Activated CD4-positive, CD25-positive, alpha-beta regulatory T cell treated with anti-CD3 and anti-CD28 coated beads, Interleukin-2, amount 50 U/mL, for 24 hours (primary cell): ENCODE measurements at places on chromosomes 7 and 10.

GRCh38 chr10:116118847-116119246 is 154.2 kb downstream of the GFRA1 start:
- ATAC-seq, result no peak

DNA sequence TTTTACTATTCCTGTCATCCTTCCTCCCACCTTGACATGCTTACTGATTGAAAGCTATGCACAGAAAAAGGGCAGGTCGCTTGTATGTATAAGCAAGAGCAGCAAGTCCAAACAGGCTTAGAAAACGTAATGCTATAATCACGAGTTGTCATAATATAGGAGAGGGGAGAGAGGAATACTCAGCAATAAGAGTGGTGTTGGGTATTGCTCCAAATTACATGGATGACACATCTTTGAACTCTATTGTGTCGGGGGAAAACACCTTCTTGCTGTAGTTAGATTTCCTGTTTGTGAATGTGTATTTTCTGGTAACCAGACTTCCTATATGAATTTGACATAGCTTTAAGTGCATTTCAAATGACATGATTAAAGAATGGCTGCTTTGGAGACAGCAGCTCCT is 7.5 kb downstream of the MET start:
- ATAC-seq, result peak; percentile 62

GRCh38 chr10:96626795-96627194 is 40.0 kb upstream of the TM9SF3 start:
- ATAC-seq, result no peak

GRCh38 chr10:76558996-76559891 is 1078.4 kb downstream of the KCNMA1 start:
- ATAC-seq, result no peak

DNA sequence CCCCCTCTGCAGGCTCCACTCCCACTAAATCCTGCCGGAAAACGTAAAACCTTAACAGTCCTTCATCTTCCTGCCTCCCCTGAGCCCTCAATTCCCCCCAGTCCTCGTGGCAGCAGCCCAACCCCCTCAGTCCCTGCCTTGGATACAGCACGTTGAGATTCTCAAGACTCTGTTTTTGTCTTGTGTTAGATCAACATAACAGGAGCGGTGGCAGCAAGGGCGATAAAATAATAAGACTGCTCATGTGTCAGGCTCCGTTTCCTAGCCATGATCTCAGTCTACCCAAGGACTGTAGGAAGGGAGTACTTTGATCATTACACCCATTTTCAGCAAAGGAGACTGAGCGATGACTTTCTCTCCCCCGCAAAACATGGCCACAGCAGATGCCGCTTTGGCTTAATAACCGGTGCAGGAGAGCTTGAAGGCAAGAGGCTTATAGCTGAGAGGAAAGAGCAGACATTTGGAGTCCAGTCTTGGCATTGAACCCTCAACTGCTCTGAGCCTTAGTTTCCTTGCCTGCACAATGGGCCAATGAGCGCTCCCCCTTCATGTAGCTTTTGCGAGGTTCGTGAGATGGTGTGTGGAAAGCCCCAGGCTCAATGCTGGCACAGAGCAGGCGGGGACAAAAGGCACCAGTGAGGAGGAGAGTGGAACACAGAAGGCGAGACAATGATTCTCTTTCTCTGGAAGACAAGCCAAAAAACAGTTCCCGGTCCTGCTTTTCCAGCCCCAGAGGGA is 42.1 kb upstream of the PCBD1 start:
- ATAC-seq, result no peak

DNA sequence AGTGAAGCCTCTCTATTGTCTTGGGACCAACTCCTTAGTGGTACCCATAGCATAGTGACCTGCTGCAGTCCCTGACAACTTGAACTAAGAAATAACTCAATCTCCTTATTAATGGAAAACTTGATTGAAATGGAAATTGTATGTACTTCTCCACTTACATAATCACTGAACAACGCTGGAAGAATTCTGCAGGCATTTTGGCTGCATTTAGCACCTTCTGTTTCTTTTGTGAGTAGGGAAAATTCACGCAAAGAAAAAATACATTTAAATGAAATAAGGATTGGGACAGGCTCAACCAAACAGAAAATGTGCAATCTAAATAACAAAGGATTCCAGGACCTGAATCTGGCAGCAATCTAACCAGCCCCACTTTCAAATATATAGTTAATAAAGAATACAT is 126.9 kb upstream of the GHITM start:
- no peak for ATAC-seq

DNA sequence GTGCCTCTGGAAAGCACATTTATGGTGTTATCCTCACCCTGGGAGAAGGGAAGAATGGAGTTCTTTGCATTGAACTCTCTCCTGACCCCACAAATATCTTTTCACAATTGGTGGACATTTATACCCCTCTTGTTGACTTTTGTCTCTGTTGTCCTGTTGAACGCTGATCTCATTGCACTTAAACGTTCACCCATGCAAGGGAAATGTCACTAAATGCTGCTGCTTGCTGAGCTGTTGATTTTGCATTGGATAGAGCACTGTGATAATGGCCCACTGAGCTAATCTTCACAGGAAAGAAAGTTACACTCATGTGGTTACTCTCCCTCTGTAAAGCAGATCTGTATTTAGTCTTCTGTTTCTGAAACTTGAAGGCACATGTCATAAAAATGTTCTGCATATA is 133.4 kb downstream of the FZD1 start:
- no peak for ATAC-seq

GRCh38 chr10:4902571-4903011 is 60.6 kb upstream of the AKR1C1 start:
- peak; percentile 79 for ATAC-seq

GRCh38 chr7:20647036-20647435 is 31.6 kb downstream of the ABCB5 start:
- no peak for ATAC-seq

- no peak for ATAC-seq
Measured at GRCh38 chr10:71045204-71045809, 156.9 kb upstream of the PCBD1 start.

DNA sequence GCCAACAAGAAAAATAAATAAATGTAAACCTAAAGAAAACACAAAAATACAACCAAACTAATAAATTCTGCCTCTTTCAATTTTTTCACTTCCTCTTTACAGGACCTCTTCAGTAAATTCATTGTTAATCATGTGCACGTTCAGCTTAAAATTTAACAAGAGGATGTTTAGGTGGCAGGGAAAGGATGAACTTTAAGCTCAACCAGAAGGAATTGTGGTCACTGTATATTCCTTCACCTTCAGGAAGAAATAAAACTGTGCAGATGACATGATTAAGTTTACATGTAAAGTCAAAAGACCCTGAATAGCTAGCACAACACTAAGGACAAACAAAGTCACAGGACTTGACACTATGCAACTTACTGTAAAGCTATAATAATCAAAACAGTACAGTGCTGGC is 33.0 kb downstream of the KIF5B start:
- no peak for ATAC-seq

GRCh38 chr10:69865450-69865849 is 63.7 kb downstream of the COL13A1 start:
- no peak for ATAC-seq

DNA sequence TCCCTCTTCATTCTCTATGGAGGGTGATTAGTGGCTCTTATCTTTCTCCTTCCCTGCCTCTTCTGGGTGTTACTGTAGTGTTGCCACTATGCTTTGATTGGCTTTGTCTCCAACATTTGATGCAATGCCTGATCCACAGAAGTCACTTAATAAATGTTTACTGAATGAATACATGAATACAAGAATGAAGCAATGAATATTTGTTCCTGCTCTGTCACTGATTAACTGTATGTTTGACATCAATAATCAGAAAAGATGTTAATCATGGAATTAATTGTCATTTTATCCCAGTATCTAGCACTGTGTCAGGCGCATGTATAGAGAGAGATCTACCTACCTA is 4.3 kb downstream of the ANK3 start:
- no peak for ATAC-seq

DNA sequence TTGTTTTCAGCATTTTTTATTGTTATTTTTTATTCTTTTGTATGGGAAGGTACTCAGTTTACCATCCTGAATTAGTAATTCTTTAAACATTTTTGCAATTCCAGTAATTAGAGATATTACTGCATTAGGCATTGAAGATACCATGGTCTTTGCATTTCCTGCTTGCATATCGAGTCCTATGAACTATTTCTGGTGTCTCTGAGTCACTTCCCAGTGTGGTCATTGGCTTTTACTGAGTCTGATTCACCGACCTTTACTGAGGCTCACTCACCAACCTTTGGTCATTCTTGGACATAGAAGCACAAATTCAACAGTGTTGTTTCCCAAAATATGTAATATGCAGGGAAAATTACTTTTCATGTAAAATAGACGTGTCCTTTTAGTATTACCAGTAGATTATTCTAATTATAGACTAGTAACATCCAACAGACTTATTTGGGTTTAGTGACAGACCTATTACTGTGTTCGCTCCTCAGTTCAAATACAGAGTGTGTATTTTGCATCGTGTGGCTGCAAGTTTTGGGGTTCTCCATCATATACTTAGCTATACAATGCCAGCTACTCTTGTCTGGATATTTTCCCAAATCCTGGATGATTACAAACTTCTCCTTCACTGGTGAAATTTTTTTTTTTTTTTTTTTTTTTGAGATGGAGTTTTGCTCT is 180.7 kb upstream of the PRSS1 start:
- no peak for ATAC-seq

DNA sequence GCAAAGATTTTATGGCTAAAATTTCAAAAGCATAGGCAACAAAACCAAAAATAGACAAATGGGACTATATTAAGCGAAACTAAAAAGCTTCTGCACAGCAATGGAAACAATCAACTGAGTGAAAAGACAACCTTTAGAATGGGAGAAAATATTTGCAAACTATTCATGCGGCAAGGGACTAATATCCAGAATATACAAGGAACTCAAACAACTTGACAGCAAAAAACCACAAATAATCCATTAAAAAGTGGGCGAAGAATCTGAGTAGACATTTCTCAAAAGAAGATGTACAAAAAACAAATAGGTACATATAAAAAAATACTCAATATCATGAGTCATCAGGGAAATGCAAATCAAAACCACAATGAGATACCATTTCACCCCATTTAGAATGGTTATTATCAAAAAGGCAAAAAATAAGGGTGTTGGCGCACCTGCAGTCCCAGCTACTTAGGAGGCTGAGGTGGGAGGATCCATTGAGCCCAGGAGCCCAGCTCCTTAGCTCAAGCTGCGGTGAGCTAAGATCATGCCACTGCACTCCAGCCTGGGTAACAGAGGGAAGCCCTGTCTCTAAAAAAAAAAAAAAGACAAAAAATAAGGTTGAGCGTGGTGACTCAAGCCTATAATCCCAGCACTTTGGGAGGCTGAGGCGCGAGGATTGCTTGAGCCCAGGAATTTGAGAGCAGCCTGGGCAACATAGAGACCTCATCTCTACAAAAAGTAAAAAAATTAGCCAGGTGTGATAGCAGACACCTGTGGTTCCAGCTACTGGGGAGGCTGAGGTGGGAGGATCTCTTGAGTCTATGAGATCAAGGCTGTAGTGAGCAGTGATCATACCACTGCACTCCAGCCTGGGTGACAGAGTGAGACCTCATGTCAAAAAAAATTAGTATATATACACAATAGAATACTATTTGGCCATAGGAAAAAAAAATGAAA is 4.2 kb upstream of the CCM2 start:
- no peak for ATAC-seq

DNA sequence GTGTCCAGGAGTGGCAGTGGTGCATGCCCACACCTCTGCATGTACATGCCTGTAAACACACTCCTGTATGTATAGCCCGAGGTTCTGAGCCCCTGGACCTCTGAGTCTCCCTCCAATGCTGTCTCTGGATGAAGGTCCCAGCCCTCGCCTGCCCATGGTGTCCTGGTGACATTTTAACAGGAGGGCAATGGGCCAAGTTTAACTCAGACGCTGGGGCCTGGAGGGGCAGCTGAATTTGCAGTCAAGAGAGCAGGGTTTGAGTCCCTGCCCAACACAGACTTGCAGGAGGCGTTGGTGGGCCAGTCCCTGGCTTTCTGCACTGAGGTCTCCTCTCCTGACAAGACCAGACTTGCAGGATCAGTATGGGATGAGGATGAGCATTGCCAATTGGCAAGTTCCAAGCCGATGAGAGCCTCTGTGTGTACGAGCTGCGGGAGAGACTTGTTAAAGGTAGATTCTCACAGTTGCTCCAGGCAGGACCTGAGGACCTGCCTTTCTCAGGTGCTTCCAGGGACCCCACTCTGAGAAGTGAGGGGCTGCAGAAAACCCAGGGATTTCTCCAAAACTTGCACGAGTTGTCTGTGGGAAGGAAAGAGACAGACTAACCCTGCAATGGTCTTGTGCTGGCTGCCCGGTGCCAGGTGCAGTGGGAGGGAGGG is 141.9 kb downstream of the ELFN1 start:
- no peak for ATAC-seq

DNA sequence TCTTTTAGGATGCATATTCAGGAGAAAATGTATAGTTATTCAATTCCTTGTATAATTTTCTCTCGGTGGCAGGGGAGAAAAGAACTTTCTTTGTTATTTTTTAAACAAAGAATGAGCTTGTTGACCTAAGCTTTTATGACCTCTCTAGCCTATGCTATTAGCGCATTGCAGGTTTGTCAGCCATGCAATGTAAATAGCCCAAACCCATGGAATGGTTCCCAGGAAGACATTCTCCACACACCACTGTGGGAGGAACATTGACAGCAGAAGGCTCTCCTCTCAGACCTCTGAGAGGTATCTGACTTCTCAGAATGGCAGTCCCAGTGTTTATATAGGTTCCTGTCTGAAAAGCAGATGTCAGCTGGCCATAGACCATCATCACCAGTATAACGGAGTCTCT is 19.6 kb upstream of the AGBL3 start:
- no peak for ATAC-seq

GRCh38 chr7:88269586-88269985 is 37.1 kb downstream of the STEAP4 start:
- no peak for ATAC-seq

- no peak for ATAC-seq
Measured at GRCh38 chr10:130243015-130243414, 106.8 kb downstream of the GLRX3 start.

DNA sequence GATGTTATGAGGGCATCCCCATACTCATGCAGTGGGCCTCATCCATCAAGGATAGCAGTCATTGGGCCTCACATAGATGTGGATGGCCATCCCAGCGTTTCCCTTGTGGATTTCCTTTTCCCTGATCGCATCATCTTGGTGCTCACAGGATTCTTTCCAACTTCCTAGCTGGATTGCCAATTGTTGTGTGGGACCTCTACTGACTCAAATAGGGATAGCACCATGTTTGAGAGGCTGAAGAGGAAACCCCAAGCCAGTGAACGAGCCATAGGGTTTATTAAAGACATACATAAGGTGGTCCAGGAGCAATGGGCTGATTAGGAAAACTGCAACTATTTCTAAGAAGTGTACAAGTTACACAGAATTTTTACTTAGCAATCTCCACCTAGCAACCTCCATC is 21.8 kb downstream of the ASZ1 start:
- ATAC-seq, result no peak
